ENCODE measurements at places on chromosomes 11 and 22.

DNA sequence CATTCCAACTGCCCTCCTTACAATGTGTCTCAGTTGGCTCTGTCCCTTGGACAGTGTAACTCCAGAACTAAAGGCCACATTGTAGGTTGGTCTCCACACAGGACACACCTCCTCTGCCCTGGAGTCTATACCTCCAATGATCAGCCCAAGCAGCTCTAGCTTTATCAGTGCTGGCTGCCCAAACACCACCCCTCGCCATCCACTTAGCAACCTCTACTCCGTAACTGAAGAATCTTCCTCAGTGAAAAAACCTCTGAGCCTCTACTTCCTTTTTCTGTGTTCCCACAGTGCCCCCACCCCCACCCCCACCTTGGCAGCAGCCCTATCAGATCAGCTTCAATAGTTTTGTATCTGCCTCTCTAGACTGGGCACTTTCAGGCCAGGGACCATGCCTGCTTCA lies 33.4 kb downstream of the SERPINH1 start:
- no peak for DNase-seq

DNA sequence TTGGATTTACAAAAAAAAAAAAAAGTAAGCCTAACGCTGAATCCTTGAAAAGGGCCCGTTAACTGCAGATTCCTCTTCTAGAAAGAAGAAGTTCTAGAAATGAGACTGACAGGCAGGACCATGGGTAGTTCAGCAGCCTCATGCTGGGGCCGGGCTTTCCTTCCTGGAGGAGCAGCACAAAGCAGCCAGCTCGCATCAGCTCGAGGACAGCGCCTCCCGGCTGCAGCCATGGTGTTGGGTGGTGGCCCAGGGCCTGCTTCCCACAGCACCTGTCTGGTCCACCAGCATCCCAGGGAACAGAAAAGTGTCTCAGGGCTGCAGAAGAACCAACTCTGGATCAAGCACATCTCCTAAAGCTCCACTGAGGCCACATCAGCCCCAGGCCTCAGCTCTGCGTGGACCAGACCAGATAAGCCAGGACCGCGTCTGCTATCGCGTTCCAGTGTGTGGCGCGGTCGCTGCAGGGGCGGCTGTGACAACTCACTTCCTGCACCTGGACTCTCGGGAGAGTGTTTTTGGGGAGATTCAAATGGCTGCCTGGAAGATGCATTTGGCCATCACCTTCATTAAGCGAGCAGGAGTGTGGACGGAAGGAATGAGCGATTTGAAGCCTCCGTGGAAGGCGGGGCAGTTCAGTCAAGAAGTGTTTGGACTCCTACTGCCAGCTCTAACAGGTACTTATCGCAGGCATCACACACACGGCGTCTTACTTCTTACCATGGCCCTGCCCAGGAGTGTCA lies 53.5 kb downstream of the MYH9 start:
- no peak for DNase-seq

- DNase-seq: no peak
Observed at GRCh38 chr11:60615497-60615896, 83.9 kb upstream of the MS4A8 start.

DNA sequence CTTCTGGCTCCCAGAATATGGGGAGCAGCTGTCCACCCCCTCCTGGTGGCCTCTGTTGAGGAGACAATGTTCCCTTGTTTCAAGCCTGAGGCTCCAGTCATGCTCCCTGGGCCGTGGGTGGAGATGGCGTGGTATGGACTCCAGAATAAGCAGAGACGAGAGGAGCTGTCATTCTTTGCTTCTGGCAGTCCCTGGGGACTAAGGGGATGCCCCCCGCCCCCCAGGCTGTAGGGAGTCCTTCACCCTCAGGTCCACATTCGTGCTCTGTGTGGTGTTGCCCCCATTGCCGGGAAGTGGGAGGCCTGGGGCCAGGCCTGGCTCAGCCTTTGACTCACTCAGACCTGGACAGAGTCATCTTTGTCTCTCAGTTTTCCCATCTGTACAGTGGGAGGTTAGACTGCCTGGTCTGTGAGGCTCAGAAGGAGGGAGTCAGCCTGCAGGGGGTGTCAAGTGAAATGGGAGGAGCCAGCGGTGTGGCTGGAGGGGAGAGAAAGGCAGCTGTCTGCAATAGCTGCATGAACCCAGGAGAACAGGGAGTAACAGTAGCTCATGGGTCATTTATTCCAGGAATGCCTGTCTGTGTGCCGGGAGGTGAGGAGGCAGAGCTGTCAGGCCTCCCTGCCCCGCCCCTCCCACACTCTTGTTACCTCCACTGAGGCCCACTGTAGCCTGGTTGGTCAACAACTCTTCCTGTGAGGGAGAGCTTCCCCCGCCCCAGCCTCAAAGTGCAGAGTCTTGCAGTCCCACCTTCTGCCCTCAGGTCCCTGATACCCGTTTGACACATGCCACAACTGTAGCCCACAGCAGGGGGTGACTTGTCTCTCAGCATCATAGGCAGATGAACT lies 6.3 kb downstream of the ARHGEF17 start:
- DNase-seq: no peak

- peak; percentile 40 for DNase-seq
Observed at GRCh38 chr11:83827940-83828554, 541.9 kb upstream of the CCDC90B start.

DNA sequence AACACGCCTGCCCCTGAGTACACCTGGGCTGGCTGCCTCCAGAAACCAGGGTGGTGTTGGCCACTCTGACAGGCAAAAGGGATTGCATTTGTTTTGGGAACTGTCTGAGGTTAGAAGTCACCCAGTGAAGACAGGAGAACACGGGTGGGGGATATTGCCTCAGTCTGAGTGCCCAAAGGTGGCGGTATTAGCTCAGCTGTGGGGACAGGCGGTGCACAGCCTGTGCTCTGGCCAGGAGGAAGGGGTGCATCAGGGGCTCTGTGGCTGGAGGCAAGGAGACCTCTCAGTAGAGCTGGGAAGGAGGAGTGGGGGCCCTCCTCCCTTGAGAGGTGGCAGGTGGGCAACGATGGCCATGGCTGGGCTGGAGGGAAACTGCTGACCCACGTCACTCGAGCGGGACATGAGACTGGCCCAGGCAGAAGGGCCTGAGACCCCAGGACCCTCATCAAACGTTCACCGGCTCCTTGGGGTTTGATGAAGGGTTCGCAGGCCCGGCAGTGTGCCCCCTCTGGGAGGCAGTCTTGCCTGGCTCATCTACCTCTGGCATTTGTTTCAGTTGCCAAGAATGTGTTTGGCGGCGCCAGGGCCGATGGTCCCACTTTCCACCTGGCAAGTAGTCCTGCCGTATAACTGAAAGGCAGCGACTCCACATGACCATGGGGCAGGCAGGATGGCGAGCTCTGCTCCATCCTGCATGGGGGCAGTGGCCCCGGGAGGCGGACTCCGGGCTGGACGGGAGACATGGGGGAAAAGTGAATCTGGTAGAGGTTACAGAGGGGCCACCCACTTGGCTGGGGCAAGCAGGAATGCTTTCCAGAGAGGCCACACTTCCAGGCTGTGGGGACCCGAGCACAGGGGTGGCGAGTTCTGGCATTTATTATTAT lies 52.8 kb upstream of the SMIM38 start:
- no peak for DNase-seq

GRCh38 chr11:95092549-95093324 lies 3.1 kb downstream of the ENDOD1 start:
- DNase-seq: no peak

GRCh38 chr11:47270331-47271271 lies 668 bp downstream of the MADD start:
- DNase-seq: peak; percentile 39

DNA sequence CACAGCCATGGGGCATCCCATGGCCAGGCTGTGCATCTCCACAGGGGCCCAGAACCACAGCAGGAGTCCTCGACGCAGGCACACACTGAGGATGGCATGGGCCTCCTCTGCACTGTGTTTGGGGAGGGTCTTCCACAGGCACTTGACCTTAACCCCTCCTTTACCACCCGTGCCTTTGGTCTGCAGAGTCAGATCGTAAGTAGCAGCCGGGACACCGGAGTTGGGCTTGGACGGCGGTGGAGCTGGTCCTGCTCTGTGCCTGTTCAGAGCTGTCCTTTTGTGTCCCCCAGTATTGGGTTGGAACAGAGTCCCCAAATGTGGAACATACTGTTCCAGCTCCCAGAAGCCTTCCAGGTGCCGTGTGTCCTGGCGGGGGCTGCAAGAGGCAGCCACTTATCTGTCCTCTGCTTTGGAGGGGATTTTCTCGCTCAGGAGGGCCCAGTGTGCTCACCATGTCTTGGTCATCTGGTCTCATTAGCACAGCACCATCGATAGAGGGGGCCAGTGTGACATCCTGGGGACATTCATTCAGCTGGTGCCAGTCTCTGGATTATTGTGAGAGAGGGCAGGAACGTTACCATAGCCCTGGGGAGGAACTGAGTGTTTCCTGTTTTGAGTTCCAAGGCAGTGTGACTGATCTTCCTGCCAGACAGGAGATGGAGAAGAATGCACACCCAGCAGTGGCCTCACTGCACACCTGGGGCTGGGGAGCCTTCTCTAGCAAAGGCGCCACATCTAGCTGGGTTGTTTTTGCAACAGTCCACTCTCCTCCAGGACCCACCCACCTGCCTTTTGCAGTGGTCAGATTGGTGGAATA lies 12.4 kb downstream of the CRELD2 start:
- DNase-seq: peak; percentile 86

- no peak for DNase-seq
Observed at GRCh38 chr11:31640611-31641010, 131.0 kb downstream of the ELP4 start.

DNA sequence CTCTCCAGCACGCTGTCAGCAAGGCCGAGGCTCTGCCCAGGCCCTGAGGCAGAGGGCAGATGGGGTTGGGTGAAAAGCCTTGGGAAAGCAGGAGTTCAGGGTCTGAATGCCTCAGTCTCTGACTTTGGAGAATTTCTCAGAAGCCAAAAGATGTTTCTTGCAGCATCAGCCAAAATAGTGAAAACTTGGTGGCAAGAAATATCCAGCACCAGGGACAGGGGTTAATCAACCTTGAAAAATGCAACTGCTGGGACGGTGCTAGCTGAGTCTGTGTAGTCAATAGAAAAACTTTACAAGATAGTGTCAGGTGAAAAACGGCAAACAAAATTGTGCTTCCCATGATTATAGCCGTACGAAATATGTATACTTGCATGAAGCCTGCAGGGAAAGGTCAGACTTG lies 1.4 kb upstream of the ABCC8 start:
- DNase-seq: no peak

DNA sequence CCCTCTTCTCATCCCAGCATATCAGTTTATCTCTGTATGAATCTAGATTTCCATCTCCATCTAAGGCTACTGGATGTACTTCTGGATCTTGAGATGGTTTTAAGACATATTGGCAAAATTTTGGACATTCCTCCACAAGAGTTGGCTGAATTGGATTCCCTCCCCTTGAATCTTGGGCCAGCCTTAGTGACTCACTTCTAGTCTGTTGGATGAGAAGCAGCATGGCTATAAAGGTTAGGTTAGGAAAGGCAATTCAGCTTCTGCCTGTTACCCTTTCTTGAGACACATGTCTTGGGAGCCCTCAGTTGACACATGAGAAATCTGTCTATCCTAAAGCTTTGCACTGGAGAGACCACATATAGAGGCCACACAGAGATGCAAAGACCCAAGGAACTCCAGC lies 73.0 kb upstream of the PGR start:
- DNase-seq: no peak

- no peak for DNase-seq
Observed at GRCh38 chr11:62421996-62422395, 3.2 kb downstream of the SCGB1A1 start.

DNA sequence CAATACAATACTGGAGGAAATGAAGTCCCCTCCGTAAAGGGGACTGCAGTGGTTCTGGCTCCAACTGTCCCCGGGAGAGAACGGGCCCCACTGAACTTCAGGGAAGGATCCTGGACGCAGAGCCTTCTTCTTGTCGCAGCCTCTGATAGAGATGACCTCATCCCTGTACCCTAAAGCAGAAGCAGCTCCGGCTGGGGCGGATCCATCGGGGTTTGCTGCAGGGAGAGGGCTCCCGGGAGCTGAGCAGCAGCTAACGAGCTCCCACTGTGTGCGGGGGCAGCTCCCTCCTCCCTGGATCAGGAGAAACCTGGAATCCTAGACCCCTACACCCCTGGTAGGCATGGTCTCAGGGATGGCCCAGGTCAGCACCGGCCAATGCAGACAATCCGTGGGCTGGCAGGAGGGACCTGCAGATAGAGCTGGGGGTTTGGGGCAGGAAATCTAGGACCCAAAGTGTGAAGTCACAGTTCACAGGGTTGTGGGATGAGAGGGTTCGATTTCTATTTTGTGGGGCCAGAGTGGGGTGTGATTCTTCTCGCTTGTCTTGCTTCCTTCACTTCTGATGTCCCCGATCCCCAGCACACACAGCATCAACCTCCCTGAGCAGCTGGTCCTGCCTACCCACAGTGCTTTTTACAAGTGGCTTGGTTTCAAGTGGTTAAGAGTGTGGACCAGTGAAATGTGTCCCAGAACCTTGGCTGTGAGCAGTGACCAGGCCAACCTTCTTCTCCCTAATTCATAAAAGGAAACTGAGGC lies 12.9 kb downstream of the KIAA0930 start:
- no peak for DNase-seq

DNA sequence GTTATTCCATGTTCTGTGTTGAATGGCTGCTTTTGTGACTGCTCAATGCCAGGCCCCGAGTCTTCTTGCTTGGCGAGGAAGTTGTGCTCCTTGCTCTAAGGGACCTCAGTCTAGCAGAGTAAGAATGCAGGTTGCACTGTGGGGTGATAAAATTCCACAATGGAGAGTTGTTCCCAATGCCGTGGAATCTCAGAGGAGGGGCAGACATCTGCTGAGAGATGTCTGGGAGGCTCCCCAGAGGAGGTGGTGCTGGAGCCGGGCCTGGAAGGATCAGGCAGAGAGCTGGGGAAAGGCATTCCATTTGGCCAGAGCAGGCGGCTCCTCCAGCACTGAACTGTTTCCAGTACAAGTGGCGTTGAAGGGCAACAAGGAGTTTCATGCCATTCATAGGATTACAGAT lies 55.2 kb downstream of the ST3GAL4 start:
- no peak for DNase-seq

- no peak for DNase-seq
Observed at GRCh38 chr11:729492-730074, 17.7 kb upstream of the TALDO1 start.

DNA sequence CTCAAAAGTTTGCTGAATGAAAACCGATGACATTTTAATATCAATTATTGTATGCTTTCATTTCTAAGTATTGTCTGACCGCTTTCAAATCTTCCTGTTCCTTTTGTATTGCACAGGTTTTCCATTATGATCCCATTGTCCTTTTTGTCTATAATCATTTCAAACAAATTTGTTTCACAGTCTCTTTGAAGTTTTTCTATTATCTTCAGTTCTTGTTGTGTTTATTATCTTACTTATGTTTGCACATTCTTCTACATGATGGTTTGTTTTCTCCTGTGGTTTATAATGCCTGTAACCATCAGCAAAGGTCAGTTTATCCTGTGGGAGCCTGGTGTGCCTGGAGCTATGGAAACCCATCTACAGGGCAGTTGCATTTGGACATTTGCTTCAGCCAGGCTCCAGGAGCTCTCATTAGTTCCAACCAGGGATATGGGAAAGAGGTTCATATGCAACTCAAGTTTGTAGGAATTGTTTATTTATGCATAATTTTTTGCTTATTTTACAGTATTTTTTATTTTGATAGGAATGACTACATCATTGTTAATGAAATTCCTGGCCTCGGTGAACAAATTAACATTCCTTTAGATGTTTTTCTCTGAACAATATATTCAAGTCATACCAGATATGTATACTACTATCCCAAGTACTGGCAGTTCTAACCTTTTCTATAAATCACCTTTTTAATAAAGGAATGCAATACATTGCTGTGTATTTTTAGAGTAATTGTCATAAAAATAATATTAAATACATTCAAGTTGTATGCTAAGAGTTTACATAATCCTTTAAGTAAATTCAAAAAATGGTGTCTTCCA lies 179.2 kb downstream of the SBF2 start:
- DNase-seq: no peak

- no peak for DNase-seq
Observed at GRCh38 chr22:20487715-20488114, 7.9 kb downstream of the KLHL22 start.
